ENCODE measurements at places on chromosomes 13 and 19.

- DNase-seq = no peak
Observed at GRCh38 chr19:58513213-58513693, 1.5 kb upstream of the SLC27A5 start.

- DNase-seq = no peak
Observed at GRCh38 chr13:107217251-107217650, 649.3 kb upstream of the ARGLU1 start.

GRCh38 chr13:101326710-101327109 is 89.6 kb downstream of the NALCN start:
- DNase-seq = no peak

DNA sequence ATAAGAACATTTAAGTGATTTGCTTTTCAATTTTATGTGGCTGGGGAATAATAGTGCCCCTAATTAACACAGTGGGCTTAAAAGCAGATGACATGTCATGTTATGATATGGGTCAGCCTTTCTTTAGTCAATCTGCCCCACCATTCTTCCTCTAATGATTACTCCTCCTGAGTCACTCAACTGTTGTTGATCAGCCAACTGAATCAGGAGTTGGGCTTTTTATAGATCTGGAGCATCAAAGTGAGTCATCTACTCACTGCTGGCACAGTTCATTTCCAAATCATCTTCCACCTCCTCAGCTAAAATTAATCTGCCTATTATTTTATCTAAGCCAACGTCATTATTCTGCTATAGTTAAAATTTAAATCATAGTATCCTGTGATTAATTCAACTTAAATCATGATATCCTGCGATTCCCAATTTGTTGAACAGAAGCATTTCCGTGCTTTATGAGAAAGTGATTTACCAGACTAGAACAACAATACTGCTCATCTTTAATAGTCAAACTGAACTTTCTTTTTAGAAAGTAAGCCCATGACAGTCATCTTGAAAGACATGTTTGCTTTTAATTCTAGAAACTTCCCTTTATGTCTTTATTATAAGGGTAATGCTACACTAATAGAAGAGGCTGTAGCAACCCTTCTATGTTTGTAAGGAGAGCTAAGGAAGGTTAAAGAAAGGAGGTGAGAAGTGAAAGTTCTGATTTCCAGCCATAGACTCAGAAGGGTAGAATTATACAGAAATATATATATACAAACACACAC is 551.4 kb downstream of the TBC1D4 start:
- no peak for DNase-seq

DNA sequence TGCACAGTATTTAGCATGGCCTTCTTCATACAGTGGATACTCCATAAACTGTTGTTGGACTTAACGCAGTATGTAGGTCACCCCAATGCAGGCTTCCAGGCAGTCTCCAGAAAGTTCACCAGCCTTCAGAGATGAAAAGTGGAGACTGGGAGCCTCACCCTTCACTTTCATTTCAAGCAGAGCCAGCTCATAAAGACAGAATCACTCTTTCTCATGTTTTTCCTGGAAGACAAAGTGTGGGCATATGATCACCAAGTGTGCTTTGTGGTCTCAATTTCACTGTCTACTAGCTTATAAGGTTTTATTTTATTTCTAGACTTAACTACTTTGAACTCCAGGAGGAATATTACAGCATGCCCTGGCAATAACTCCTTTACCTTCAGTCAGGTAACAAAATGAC is 26.3 kb upstream of the TNFSF11 start:
- DNase-seq = no peak

- no peak for DNase-seq
Observed at GRCh38 chr19:13051557-13052165, 51.0 kb downstream of the LYL1 start.

DNA sequence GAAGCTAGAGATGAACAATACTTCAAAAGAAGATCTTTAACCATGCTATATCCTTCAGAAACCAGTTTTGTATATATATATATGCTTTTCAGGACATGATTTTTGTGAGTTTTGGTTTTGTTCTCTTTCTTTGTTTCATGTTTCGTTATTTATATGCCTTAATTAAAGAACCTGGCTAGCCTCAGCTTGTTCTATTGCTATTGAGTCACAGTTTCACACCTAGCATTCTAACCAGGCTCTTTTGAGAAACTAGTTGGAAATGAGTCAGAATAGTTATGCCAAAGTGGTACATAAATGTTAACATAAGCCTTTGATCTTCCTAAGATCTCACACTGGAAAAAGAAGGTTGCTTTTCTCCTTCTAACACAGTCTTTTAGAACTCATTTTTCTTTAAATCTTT is 1925.2 kb downstream of the OLFM4 start:
- DNase-seq = no peak
